D721Med (cell line): ENCODE measurements at places on chromosomes 3 and 15.

DNA sequence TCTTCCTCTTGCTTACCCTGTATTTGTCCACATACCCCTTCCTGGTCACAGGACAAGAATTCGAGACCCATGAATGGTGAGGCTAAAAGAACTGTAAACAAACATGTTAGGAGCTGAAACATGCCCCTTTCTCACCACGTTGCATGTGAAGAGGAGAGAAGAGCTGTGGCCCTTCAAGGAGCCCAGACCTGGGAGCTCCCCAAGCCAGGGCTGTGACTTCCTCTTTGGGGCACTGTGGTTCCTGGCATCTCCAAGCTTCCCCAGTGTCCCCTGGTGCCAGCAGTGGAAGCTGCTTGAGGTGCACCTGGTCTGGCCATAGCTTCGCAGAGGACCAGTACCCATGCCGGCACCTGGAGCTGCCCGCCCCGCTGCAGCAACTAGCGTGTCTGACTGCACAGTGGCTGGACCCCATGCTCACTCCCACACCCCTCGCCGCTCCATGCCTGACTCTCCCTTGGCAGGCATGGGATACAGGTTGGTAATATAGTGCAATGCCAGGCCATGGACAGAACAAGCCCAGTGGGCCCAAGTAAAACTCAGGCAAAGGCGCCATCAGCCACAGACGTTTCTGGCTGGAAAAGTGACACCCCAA, 9.9 kb downstream of the SPCS1 start:
- DNase-seq, result no peak

DNA sequence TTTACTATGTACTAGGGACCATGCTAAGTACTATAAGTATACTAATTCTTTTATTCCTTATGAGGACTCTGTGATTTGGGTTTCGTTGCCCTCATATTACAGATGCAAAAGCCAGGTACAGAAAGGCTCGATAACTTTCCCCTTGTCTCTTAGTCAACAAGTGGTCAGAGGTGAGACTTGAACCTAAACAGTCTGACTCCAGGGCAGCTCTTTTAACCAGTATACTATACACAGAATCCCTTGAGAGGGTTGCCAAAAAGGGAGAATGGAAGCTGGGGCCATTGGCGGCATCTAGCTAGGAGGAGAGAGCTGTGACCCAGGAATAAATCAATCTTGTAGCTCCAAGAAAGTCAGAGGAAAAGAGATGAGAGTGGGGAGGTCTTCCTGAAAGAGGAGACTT, 92.4 kb downstream of the TOP2B start:
- DNase-seq, result no peak

GRCh38 chr3:13655061-13655913, 106.4 kb downstream of the FBLN2 start:
- DNase-seq, result peak; percentile 70

DNA sequence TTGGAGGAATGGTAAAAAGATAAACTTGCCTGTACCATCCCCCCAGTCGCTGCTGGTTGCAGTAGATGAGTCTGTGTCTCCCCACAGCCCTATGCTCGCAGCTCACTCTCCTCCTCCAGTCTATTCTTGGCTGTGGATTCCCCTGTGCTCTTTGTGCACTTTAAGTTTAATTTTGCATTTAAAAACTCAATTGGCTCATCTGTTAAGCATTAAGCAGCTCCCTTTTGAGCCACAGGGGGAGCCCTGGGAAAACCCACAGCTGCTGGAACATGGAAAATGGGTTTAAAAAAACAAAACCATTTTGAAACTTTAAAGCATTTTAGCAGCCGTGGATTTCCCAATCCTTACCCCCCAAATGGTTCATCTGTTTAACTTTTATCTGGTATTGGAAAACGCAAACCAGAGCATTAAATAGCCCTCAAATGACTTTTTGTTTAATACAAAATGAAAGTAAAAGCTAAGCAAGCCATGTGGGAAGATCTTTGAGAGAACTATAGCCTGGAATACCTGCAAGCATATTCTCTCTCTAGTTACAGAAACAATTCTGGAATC, 536.9 kb downstream of the ZIC1 start:
- no peak for DNase-seq

DNA sequence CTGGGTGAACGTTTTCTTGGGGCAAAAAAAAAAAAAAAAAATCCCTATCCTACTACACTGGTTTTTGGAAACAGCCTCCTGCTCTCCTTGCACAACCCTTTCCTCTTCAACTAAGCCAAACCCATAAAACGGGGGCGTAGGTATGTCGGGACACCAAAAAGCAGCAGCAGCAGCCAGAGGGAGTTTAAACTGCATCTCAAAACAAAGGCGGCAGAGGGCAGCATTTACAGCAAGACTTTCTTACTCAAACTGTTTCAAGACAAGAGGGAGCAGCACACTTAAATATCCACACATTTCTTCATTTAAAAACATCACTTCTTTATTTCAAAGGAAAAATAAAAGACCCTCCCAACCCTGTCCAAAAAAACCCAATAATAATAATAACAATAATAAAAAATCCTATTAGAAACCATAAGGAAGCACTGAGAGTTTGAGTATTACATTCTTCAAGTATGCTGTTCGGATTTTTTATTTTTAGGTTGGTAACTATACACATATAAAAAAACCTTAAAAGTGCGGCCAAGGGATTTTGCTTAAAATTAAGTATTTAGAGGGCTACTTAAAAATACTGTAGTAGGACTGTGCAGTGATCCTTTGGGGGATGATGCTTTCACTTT, 43.9 kb upstream of the PLXND1 start:
- no peak for DNase-seq

GRCh38 chr3:11711876-11712275, 68.2 kb upstream of the VGLL4 start:
- no peak for DNase-seq

DNA sequence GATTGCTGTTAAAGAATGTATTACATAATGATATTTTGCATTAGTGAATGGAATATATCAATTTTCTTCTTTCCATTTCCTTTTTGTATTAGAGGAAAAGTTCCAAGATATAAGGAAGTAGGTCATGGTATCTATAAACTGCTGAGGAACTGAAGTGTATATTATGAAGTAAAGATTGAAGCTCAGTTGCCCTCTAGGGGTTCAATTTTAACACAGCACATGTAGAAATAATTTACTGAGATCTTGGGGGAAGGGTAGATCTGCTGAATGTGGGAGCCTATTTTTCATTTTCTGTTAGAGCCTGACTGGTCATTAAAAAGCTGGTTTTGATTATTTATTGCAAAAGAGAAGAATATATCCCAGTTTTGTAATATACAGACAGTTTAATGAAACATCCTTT, 45.2 kb downstream of the CMC1 start:
- DNase-seq, result no peak

- DNase-seq, result no peak
Observed at GRCh38 chr15:101784644-101785043, 18.7 kb upstream of the OR4F6 start.

GRCh38 chr3:7346364-7346763, 485.4 kb downstream of the GRM7 start:
- no peak for DNase-seq

DNA sequence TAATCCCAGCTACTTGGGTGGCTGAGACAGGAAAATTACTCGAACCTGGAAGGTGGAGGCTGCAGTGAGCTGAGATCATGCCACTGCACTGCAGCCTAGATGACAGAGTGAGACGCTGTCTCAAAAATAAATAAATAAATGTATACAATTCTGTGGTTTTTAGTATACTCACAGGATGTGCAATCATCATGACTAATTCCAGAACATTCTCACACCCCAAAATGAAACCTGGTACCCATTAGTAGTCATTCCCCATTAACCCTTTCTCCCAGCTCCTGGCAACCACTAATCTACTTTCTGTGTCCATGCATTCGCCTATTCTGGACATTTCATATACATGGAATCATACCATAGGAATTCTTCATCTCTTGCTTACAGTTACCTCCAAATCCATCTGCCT, 44.5 kb downstream of the LRRFIP2 start:
- DNase-seq, result no peak

- no peak for DNase-seq
Observed at GRCh38 chr3:134404366-134404885, 30.2 kb upstream of the AMOTL2 start.

DNA sequence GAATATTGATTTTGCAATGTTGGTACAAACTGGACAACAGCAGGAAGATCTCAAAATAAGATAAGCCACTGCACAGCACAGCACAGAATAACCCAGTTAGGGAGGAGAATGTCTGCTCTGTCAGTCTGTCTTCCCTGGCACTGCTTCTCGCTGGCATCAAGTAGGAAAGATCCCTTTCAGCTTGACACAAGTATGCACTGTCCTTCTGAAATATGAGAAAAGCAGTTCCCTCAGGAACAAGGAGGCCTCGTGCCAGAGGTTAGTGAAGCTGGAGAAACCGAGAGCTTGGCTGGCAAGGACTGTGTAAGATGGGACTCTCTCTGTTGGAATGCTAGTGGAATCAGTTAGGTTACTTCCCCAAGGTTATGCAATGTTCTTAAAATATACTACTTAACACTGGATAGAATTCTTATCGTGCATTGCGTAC, 59.1 kb downstream of the FMN1 start:
- no peak for DNase-seq

GRCh38 chr15:29670266-29670665, 152.0 kb downstream of the TJP1 start:
- no peak for DNase-seq

- DNase-seq, result no peak
Observed at GRCh38 chr3:65573548-65574116, 465.1 kb downstream of the MAGI1 start.

DNA sequence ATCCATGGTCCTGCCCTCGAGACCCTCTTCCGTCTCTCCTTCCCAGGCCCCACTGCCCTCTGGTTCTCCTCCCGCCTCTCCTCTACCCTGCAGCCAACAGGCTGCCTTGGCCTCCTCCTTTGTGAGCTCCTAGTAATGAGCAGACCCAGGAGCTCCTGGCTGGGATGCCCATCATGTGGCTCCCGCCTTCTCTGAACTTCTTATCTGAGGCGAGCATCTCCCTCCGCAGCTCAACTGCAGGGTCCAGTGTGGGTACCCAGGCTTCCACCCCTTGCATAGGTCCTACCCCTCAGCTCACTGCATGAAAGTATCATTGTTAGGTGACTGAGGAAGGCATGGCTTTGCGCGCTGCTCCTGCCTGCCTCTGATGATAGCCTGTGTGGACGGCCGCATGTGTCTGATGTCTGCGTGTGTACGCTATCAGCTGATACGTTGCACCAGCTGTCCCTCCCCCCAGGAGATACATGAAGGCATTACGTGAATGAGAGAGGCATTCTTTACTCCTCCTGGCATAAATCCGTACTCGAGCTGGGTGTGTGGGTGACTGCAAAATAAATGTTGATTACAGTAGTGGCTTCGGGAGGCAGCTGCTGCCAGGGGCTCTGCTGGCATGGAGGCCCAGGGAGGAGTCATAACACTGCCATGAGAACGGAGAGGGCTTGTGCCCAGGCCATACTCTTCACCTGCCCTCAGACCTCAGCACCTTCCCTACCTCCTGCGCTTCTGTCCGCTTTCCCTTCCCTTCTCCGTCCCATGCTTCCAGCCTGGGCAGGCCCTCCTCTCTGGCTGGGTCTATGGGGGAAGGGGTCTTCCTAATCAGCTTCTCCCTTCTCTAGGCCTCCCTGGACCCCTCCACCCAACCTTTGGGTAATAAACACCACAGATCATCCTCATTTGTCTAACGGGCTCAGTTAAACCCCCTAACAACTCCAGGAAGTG, 48.8 kb downstream of the ZNF710 start:
- DNase-seq, result no peak

DNA sequence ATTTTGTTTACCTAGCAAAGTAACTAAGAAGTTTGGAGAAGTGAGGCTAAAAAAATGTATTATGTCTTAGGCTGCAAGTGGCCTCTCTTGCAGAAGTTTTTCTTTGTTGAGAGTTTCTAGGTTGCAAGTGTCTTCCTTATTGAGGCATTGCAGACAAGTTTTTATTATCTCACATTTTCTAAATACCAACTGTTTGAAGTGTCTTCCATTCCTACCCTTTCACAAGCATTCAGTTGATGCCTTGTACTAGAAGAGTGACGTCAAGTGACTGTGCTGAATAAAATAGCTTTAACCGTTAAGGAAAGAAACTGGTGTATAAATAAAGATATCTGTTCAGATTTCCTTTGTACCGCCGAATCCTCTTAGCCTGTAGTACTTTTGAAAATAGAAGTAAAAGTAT, 123.3 kb downstream of the ALCAM start:
- no peak for DNase-seq

DNA sequence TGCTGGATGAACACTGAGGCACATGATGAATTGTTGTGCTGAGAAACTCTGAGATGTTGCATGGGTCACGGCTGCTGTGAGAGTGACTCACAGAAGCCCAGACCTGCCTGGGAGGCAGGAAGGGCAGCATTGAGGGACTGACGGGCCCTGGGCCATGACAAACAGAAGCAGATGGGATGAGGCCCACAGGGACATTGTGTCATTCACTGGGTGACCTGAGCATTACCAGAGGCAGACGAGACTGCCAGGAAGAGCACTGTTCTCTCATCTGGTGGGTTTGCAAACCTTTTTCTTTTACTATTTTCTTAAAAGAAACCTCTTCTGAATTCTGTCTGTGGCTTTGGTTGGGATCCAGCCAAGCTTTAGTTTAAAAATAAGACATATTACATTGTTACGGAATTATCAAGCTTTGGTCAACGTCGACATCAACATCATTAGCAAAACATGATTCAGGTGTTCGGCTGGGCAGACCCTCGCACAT, 67.8 kb downstream of the BDH1 start:
- no peak for DNase-seq

- no peak for DNase-seq
Observed at GRCh38 chr3:41331041-41331440, 131.7 kb downstream of the CTNNB1 start.

- no peak for DNase-seq
Observed at GRCh38 chr3:153373606-153374005, 211.6 kb downstream of the RAP2B start.

- DNase-seq, result no peak
Observed at GRCh38 chr15:67107014-67107812, 41.8 kb downstream of the SMAD3 start.

- no peak for DNase-seq
Observed at GRCh38 chr3:11634081-11634635, 9.6 kb downstream of the VGLL4 start.

DNA sequence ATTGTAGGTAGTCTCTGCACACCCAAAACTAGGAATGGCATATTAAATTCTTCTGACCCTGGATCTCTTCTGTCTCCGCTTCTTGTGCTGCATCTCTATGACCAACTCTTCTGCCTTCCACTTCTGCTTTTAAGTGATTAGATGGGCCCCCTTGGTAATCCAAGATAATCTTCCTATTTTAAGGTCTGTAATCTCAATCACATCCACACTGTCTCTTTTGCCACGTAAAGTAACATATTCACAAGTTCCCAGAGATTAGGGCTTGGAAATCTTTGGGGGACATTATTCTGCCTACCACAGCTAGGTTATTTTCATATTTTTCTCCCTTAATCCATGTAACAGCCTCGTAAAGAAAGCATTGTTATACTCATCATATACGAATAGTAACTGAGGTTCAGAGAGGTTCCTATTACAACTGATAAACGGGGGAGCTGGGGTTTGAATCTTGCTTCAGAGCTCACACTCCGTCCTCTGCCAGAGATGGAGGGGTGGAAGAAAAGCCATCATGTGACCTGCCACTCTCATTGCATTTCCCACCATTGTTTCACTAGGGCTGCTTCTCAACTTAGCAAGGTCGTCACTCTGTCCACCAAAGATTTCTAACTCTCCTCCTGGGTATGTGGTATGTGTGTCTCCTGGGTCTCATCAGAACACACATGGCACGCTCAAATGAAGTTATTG, 6.6 kb upstream of the CD47 start:
- no peak for DNase-seq

- no peak for DNase-seq
Observed at GRCh38 chr15:60001610-60002527, 2.2 kb upstream of the FOXB1 start.

GRCh38 chr15:35522061-35522460, 23.9 kb downstream of the DPH6 start:
- no peak for DNase-seq
